ENCODE measurements at places on chromosomes 5 and 9.

DNA sequence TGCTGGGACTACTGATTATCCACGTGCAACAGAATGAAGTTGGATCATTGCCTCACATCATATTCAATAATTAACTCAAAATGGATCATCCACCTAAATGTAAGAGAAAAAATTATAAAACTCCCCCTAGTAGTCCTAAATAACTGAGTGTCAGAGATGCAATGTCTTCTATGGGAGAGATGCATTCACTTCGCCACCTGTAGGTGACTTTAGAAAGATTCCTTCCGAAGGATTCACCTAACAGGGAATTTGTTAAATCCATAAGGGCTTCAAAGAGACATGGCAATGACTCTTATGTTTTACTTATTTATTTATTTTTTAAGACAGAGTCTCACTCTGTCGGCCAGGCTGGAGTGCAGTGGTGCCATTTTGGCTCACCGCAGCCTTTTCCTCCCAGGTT, 526.0 kb downstream of the MTRR start:
- DNase-seq: no peak

DNA sequence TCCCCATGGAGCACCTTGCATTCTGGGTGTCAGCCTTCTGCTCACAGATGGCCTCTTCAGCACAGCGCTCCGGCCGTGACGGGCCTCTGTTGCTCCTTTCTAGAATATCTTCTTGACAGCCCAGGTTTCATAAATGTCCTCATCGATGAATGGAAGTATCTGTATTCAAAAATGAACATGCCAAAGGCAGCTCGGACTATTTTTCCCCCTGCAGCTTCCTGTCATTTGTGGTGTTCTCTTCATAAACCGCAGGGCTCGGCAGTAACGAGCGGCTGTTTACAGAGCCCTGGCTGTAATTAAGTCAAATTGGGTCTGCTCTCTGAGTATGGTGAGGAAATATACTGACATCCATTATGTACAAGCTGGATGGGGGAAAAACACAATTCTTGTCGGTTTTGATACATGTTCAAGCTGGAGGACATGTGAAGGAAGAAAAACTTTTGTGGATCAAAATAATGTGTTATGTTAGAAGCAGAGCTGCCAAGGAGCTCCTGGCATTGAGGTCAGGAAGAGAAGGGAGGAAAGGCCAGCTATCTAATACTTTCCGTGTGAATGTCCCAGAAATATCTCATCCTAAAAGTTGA, 154.1 kb upstream of the CD180 start:
- DNase-seq: no peak

DNA sequence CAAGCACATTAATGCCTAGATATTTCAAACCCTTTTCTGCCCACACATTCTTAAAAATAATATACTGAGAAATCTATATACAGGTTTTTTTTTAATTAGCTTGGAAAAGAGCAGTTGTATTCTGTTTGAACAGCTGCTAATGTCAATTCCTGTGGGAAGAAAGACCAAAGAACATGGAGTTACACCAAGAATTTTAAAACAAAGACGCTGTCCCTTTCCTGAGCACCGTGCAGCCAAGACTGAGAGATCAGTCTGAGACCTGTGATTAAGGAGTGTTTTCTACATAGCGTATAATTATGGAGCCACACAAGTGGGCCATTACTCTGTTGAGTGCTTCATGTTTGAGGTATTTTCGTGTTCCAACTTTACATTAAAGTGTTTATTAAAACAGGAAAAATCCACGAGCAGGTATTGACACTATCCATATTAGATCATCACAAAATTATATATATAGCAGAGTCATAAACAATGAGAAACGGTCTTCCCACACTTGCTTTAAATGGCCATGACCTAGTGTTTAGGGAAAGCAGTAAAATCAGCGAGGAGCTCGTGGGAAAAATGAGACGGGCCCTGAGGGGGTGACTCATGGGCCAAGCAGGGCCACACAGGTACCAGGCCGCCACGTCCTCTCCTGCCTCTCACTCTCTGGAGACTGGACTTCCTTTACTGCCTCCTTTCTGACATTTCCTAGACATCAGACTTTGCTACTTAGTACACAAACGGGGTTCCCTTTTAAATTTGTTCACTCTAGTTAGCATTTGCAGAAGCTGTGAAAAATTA, 153.1 kb upstream of the OTULINL start:
- DNase-seq: no peak

GRCh38 chr9:34179213-34180136, 632 bp downstream of the UBAP1 start:
- DNase-seq: peak; percentile 6

- no peak for DNase-seq
Measured at GRCh38 chr5:140236891-140237598, 62.1 kb downstream of the CYSTM1 start.

DNA sequence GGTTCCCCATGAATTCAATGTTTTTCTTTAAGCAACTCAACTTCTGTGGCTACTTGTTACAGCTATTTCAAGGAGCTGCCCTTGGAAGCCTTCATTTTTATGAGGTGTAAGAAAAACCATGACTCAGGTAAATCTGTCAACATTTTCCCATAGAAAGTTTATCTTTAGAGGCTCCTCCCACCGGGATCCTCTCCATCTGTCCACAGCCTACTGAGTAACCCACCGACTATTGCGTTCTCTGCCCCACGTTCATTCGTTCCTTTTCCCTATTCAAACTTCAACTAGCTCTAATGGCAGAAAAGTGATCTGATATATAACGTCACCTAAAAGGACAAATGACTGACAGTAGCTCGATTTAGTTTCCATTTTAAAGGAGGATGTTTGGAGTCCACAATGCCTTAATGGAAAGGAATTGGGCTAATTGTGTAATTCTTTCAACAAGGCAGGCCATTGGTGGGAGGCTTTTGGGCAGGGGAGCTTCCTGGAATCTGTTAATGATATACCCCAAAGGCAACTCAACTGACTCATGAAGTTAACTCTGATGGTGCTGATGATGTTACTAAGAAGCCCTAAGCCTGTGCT, 29.3 kb upstream of the NR3C1 start:
- DNase-seq: no peak

DNA sequence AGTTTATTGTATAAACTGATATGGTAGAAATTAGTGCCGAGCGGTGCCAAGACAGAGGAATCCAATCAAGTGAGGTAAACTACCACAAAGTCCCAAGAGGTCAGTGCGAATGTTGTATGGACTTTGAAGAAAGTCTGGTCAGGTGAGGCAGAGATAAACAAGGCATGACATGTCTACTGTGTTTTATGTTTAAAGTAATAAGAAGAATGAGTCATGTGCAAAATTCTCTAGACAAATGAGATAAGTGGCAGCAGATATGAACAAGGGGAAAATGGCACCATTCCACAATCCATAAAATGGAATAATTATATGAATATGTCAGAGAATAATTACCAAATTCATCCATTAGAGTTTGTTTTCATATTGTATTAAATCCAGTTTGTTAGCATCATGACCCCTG, 364.1 kb upstream of the CCNH start:
- DNase-seq: no peak

GRCh38 chr9:135616619-135617537, 22.5 kb downstream of the GLT6D1 start:
- no peak for DNase-seq

GRCh38 chr5:131994090-131994489, 17.4 kb downstream of the ACSL6 start:
- no peak for DNase-seq

GRCh38 chr9:131407717-131408195, 13.9 kb downstream of the PRRC2B start:
- DNase-seq: no peak

DNA sequence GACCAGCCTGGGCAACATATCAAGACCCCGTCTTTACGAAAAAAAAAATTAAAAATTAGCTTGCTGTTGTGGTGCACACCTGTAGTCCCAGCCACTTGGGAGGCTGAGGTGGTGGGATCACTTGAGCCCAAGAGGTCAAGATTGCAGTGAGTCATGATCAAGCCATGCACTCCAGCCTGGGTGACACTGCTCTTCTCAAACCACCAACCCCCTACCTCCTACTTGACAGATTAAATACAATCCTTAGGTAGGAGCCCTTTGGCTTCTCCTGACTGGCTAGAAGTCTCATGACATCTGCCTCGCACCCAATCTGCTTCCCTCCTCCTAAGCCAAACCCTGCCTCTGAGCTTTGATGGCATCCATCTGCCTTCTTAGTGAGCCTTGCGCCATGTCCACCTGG, 11.6 kb upstream of the FBP1 start:
- no peak for DNase-seq

GRCh38 chr5:115439042-115439441, 105.5 kb downstream of the FEM1C start:
- no peak for DNase-seq

DNA sequence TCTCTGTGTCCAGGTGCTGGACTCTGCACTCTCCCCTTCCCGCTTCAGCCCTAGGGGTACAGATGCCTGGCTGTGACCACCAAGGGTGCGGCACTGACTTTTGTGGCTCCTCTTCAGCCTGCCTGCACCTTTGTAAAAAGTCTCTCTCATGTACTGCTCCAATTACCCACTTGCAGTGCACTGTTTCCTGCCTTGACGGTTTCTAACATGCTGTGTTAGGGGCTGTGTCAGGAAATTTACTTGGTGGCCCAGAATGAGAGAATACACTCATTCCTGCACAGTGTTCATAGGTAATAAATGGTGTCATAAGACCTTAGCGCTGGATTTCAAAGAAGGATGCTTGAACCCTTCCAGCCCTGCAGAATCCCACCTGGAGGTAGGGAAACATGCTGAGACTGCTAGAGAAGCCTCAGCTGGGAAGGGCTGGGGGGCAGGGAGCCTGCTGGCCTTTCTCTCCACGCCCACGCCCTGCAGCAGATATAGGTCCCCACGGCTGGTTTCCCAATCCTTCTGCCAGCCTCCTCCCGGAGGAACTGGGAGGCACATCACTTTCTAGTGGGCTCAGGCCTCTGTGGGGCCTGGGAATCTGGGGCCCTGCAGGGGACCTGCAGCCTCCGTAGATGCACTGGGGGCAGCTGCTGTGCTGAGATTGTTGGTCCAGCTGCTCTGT, 17.6 kb upstream of the HRH2 start:
- no peak for DNase-seq

DNA sequence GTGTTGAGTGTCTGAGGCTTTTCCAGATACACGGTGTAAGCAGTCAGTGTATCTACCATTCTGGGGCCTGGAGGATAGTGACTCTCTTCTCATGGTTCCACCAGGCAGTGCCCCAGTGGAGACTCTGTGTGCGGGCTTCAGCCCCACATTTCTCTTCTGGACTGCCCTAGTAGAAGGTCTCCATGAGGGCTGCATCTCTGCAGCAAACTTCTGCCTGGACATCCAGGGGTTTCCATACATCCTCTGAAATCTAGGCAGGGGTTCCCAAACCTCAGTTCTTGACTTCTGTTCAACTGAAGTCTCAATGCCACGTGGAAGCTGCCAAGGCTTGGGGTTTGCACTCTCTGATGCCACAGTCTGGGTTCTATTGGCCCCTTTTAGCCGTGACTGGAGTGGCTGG, 256.6 kb upstream of the ITGA1 start:
- DNase-seq: no peak

DNA sequence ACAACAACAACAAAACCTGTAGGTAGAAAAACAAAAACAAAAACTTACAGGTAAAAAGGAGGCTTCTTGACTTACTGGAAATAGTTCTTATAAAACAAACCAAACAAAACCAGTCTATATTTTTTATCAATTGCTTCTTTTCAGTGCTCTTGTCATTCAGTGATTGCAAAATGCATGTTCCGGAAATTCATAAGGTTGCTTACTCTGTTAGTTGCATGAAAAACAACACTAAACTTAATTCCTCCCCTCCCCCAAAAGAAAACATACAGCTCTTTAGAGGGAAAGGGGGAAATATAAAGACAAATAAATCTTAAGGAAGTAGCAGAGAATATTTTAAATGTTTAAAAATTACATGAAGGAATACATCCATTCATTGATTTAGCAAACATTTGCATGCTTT, 19.1 kb downstream of the CPEB4 start:
- DNase-seq: no peak

DNA sequence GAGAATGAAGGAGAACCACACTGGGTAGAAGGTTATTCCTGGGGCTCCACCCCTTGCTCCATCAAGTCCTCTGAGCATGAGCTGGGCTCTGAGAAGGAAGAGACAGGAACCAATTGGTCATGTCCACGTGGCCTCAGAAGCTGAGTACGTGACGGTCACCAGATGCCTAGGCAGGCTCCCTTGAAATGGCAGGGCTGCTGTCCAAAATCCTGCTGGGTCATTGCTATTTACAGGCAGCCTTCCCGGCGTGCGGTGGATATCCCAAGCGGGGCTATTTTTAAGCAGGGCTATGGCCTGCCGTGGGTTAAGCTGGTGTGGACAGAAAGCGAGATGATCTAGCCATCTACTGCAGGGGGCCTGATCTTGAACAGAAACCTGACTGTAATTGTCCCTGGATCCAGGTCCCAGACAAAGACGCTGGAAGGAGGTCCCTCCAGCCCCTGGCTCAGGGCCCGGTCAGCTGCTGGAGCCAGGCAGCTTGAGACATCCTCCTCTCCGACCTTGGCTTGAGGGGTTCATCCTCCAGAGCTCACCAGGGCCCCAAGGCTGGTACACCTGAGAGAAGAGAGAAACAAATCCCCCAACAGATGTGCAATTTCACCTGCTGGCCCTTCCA, 550 bp upstream of the CKMT2 start:
- no peak for DNase-seq

DNA sequence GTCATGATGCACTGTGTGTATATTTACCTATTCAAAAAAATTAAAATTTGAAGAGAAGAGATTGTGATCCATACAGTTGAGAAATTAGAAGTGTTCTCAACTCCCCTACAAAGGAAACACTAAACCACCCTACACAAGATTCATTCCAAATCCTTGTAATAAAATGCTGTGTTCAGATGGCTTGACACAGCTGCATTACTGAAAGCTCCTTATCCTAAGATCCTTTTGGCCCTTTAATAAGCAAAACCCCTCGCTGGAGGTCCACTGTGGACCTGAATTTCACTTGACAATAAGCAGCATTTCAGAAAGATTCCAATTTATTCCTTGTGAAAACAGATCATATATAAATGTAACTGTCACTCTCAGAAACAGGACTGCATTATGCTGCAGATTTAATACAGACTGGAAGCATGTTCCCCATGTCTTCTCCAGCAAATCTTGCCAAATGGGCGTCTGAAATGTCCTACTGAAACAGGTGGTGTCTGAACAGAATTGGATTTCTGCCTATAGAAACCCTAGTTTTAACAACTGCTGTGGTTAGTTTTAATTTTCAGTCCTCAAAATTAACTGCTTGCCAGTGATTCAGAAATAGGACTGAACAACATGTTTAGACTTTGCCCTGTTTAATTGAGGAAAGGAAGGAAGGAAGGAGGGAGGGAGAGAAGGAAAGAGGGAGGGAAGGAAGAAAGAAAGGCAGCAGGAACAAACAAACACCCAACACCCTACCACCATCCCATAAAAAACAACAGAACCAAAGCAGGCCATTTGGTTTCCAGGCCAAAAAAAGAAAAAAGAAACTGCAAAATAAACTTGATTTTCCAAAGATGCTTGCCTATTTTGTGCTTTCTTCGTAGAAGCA, 179.6 kb downstream of the MLLT3 start:
- DNase-seq: no peak

- DNase-seq: no peak
Measured at GRCh38 chr9:7325995-7326394, 473.6 kb downstream of the DMAC1 start.
